ENCODE measurements at places on chromosomes 1 and 21. TPM values are rescaled to one million over a fixed set of nuclear protein-coding genes. Genes with fewer than 3 reads are reported as not detected.

The LY9 gene
- 24.7 TPM for total RNA-seq

DNA sequence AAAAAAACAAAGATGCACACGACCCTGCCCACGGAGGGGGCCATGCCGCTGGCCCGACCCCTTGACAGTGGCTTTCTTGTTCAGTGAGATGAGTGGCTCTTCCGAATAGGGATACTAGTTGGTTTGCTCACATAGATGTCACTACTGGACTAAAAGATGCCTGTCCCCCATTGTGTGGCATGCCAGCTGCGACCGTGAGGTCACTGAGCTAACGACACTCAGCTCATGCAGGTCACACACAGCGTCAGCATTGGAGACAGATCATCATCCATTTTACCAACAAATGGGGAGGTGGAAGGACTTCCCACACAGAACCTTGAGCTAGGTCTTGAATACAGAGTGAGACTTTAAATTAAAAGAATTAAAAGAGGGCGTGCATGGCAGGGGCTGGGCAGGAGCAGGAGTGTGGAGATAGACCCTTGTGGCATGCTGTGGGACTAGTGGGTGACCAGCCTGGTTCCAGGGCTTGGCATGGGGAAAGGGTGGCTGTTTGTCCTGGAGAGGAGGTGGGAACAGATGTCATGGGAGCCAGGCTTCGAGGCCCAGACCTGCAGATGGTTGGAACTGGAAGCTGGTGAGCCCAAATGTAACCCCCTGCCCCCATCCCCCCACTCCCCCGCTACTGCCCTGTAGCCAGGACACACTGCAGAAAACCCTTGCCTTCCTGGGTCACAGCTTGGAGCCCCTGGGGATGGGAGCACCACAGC is 12.4 kb downstream of the SLC1A7 start:
- H3K36me3 ChIP-seq, result no peaks in the 10 kb centered on the region
- DNase-seq, result no peak
- peaks cover 8% of the 10 kb centered on the region for H3K4me1 ChIP-seq
- no peak overlapping the region for H3K27ac ChIP-seq
- no peaks in the 10 kb centered on the region for H3K27me3 ChIP-seq

- no peaks in the 10 kb centered on the region for H3K27me3 ChIP-seq
- peaks cover 55% of the 10 kb centered on the region for H3K4me1 ChIP-seq
- no peak for DNase-seq
Observed at GRCh38 chr1:117060441-117061317, 553 bp downstream of the TTF2 start.

- H3K4me3 ChIP-seq, result peak overlapping the region; percentile 86
- DNase-seq, result no peak
- H3K27ac ChIP-seq, result peak overlapping the region; percentile 82
- peaks cover 69% of the 10 kb centered on the region for H3K4me1 ChIP-seq
Observed at GRCh38 chr1:206558794-206559671, 51.7 kb downstream of the RASSF5 start.

DNA sequence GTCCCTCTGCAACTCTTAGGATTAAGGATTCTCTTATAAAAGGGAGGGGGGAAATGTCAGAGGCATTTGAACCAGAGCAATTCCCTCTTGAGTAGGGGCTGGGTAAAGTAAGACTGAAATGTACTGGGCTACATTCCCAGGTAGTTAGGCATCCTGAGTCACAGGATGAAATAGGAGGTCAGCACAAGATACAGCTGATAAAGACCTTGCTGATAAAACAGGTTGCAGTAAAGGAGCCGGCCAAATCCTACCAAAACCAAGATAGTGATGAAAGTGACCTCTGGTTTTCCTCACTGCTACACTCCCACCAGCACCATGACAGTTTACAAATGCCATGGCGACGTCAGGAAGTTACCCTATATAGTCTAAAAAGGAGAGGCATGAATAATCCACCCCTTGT is 14.3 kb upstream of the COX20 start:
- DNase-seq, result no peak
- H3K27me3 ChIP-seq, result peaks cover 6% of the 10 kb centered on the region
- no peaks in the 10 kb centered on the region for H3K36me3 ChIP-seq
- H3K4me3 ChIP-seq, result no peak overlapping the region

DNA sequence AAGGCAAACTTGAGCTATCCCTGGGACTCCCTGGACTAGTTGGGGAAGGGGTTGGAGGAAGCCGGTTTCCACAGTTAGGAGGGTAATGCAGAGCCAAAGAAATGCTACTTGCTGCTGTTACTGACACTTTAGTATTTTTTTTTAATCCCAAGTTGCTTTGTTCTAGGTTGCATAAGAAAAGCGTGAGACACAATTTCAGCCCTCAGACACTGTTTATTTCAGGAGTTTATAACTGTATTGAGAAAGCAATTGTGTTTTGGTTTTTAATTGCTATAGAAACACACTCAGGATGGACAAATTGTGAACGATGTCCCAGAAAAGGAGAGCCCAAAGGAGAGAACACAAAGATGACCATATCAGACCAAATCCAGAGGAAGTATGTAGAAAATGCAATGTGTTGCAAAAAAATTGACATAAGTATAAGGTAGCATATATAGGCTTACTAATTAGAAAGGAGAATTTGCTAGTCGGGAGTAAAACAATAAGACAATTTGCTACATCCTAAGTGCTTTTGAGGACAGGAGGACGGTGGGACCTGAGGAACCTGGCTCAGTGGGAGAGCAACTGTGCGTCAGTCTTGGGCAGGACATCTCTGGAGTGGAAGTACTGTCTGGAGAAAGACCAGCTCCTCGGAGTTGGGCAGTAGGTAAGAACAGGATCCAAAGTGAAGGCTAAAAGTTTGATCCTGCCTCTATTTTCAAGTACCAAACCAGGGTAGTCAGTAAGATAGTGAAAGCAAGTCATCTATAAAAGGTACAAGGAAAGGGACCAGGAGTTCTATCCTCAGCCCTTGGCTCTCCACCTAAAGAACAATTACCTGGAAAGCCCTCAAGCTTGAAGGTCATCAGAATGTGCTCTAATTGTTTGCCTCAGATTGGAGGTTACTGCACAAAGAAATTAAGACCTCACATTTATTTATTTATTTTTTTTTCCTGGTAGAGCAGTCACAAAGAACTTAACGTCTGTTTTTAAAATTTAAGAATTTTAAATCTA is 39.9 kb downstream of the DIPK1A start:
- H3K4me3 ChIP-seq, result no peak overlapping the region
- peaks cover 16% of the 10 kb centered on the region for H3K36me3 ChIP-seq
- DNase-seq, result no peak

The PCBP3 gene
- total RNA-seq, result 1.4 TPM

- H3K27ac ChIP-seq, result no peak overlapping the region
- no peak for DNase-seq
- peaks cover 50% of the 10 kb centered on the region for H3K27me3 ChIP-seq
- no peak overlapping the region for H3K4me3 ChIP-seq
- H3K4me1 ChIP-seq, result no peaks in the 10 kb centered on the region
Observed at GRCh38 chr1:119653839-119654170, 5.7 kb upstream of the ZNF697 start.

DNA sequence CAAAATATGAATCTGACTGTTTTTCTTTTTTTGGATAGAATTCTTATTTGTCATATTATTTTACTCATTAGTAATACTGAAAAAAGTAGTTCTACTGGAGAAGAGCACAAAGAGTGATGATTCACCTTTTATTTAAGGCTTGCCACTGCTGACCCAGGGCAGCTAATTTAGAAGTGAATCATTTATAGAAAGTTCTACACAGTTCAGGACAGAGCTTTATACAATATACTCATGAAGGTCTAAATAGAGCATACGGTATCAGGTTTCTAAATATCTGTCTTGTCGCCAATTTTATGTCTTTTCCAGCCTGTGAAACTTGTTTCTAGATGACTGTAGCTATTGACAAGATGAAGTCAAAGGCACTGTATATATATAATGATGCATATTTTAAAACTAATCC is 25.0 kb downstream of the GIPC2 start:
- DNase-seq, result no peak
- no peak overlapping the region for H3K27ac ChIP-seq
- H3K36me3 ChIP-seq, result no peaks in the 10 kb centered on the region
- H3K27me3 ChIP-seq, result peaks cover 12% of the 10 kb centered on the region

The TCHH gene
- 0.08 TPM for total RNA-seq

DNA sequence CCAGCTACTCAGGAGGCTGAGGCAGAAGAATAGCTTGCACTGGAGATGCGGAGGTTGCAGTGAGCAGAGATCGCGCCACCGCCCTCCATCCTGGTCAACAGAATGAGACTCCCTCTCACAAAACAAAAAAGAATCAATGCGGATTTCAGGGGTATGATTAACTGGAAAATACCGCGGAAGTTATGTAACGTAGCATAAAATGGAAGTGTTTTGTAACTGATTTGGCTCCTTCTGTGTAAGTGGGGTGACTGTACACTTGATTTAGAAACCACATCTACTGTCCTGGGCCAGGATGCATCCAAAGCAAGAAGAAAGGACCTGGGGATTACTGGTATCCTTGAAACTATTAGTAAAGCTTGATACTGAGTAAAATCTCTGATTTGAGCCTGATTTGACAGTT is 3.1 kb upstream of the VAMP4 start:
- DNase-seq, result no peak
- H3K4me1 ChIP-seq, result peaks cover 31% of the 10 kb centered on the region
- H3K36me3 ChIP-seq, result peaks cover 2% of the 10 kb centered on the region
- H3K27me3 ChIP-seq, result no peaks in the 10 kb centered on the region

The WDR26 gene
- total RNA-seq, result 66.2 TPM

GRCh38 chr1:177799746-177800145 is 170.1 kb downstream of the SEC16B start:
- H3K4me3 ChIP-seq, result no peak overlapping the region
- H3K27ac ChIP-seq, result no peak overlapping the region
- H3K27me3 ChIP-seq, result no peaks in the 10 kb centered on the region

DNA sequence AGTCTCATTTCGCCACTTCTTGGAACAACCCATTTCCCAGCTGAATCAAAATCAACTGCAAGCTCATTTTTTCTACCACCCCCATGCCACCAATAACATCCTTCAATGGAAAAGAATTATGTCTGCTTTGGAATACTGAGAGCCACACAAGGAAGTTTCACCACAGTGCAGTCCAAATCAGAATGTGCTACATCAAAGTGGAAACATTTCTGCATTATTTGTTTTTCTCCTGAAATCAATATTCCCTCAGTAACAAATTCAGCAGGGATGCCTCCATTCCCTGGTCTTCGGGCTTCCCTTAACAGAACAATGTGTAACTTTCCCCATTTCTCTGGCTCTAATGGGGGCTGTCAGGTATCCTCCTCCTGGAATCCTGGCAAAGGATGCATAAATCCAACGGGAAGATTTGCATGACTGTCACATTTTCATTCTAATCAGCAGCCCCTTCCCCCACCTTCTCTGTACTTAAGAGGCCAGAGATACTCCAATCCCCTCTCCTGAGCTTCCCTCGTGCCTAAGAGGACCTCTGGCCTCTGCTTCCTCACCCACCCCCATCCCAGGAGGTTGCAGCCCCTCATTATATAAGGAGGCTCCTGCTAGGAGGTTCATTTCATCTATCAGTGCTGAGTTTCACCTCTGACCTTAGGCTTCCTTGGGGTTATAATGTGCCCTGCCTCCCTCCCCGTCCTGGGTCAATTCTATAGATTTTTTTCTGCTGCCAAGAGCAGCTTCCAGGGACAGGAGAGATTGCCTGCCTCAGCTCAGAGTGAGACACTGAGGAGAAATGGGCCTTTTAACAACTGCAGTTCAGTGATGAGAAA is 201.1 kb downstream of the OMA1 start:
- H3K27ac ChIP-seq, result no peak overlapping the region
- DNase-seq, result no peak
- H3K4me1 ChIP-seq, result no peaks in the 10 kb centered on the region
- H3K4me3 ChIP-seq, result no peak overlapping the region
- no peaks in the 10 kb centered on the region for H3K36me3 ChIP-seq

- no peak overlapping the region for H3K4me3 ChIP-seq
Observed at GRCh38 chr1:208131621-208132286, 112.4 kb downstream of the PLXNA2 start.

- H3K4me3 ChIP-seq, result no peak overlapping the region
- no peak overlapping the region for H3K27ac ChIP-seq
- H3K27me3 ChIP-seq, result no peaks in the 10 kb centered on the region
- H3K36me3 ChIP-seq, result peaks cover 2% of the 10 kb centered on the region
Observed at GRCh38 chr1:18922319-18922726, 20.0 kb upstream of the ALDH4A1 start.

DNA sequence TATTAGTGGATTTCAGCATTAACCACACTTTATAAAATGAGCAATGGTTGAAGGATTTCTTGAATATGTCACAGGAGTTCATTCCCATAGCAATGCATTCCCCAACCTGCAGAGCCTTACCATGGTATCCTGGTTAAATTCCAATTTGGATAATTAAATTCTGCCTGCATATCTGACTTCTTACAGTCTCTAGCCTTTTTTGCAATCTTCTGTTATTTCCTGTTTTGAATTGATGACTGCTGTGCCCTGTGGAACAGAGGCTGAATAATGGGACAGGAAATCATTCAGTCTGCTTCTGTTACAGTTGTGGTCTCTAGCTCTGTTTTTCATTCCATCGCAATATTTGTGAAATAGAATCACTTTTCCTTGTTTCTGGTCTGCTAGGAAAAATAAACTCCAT is 1823.9 kb downstream of the PLA2G4A start:
- no peak for DNase-seq
- no peaks in the 10 kb centered on the region for H3K27me3 ChIP-seq
- H3K36me3 ChIP-seq, result no peaks in the 10 kb centered on the region
- H3K4me1 ChIP-seq, result no peaks in the 10 kb centered on the region

DNA sequence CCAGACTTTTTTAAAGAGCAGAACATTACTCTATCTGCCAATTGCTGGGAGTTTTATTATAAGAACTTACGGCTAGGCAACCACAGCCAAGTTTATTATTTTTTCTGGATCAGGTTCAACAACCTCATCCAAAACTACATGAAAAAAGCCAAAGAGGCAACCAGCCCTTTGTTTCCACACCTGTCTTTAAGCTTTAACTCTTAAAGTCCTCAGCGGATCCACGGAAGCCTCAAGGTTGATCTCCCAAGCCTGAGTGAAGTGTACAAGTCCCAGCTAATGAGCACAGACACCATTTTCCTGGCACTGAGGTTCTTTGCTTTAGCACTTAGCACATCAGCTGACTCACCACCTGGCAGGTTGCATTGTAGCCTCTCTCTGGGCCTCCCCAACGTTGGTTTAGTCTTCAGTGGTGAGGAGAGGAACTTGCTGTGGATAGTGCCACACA is 143.1 kb downstream of the TGFBR3 start:
- no peaks in the 10 kb centered on the region for H3K27me3 ChIP-seq
- H3K4me1 ChIP-seq, result no peaks in the 10 kb centered on the region
- no peak for DNase-seq
- H3K27ac ChIP-seq, result no peak overlapping the region

Data from activated CD8-positive, alpha-beta T cell treated with anti-CD3 and anti-CD28 coated beads, Interleukin-2, amount 10 ng/mL, durations not matched to agents 7 days and 5 days (primary cell).